NCI-H2081 treated with DMSO at 0.1 percent for 48 hours (cell line): ENCODE measurements at places on chromosomes 2 and 18.

GRCh38 chr18:9851511-9851910 is 34.3 kb upstream of the TXNDC2 start:
- no peak for DNase-seq

DNA sequence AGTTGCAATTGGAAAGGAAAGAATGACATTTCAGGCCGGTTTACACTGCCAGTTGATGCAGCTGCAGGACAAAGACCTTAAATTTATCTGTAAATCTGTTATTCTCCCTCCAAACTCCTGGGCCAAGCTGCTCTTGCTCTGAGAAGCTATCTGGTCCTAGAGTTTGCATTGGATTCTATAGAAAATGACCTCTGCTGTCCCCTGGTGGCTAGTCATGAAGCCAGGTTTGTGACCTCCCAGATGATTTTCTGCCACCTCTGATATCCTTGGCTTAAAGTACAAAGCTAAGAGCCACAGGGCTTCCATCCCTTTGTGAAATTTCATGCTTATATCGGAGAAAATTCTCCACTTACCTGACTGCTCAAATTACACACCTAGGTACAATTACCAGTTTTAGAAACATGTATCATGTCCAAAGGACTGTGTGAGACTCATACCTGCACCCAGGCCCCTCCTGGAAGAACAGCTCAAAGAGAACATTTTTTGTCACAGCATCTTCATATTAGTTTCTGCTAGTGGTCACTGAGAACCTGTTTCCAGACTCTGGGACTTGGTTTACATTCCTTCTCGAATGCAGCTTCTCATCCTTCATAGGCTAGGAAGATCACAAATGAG is 28.9 kb upstream of the IER3IP1 start:
- DNase-seq, result no peak

DNA sequence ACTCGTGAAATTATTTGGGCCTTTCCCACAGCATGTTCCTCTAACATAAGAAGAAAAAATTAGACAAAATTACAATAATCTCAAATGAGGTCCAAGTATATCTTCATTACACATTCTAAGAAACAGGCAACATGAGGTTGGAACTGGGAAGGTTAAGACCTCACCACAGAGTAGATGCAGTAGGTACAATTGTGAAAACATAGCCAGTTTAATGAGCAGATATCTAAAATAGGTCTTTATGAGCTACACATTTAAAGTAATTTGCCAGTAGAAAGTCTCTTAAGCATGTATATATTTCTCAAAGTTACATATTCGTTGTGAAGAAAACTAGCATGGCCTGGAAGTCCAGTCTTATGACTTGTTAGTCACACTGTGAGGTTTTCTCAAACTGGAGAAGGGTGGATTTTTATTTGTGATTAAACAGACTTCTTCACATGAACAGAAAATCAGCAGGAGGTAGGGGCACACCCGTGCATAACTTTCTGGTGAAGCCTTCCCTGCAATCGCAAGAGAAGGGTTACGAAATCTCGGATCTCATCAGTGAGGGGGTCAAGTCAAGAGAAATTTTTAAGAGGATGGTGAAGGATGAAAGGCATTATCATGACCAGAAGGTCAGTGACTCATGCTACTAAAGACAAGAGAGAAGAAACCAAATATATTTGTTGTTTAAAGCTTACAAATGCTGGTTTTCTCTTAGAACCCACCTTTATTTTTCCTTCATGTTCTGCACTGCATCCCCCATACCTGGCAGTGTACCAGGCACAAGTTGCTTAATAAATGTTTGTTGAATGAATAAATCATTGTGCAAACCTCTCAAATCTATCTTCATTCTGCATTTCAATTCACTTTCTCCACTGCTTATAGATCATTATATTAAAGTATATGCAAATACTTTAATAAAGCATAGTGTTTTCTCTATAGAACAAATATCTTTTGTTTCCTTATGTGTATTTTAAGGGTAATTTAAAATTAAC is 5.1 kb upstream of the RAB27B start:
- DNase-seq, result no peak

DNA sequence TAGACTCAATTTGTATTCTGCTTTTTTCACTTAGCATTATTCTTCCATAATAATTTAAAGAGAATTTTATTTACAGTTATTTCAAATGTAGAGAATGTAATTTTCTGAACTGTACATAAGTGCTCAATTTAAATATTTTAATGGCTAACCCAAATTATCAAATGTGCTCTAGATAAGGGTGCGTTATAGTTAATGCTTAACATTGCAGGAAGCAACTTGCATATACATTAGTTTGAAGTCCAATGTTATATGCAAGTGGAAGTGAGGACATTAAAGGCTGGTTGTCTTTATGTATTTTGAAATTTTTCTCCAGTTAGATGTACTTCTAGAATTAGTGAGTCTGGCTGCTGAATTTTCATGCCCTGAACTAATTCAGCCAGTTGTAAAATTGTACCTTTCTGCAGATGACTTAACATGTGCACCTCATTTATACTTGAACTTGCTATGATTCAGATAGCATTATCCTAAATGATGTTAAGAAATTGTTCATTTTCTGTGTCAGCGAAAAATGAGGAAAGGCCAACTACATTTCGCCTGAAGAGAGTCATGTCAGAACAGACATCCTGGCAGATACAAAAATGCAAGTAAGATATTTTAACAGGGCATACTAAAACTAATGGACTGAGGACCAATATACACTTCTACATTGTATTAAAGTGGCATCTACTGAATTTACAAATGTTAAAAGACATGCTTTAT is 59.2 kb upstream of the GAREM1 start:
- DNase-seq, result no peak
